ENCODE measurements at places on chromosomes 4 and X.

DNA sequence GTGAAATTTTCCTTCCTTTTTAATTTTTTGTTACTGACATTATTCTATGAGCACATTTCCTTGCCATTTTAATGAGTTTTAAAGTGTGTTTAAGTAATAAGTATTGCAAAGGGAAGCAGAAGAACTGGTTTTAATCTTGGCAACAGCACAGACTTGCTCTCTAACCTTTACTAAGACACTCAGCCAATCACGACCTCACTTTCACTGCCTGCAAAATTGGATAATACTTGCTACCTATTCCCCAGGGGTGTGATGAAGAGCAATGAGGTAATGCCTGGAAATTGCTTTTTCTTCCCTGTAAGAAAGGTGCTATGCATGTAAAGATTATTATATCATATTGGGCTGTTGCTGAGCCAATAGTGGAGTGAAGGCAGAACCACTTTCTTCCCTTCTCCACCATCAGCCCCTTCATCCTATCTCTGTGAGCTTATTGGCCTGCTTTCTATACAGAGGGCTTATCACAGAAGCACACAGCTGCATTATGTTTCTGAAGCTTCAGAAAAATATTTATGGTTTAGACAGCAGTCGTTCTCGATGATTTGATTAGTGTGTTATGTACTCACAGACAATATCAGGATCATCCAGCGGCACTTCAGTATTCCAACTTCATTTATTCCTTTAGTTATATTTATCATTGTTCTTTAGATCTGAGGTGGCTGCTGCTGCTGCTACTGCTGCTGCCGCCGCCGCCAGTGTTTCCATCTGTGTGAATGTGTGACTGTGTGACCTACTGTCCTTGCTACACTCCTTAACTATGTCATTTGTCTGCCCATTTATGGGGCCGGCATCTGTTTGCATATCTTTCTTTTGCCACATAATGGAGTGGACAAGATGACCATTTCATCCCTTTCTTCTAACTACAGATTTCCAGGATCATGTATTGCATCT lies 255.1 kb downstream of the C4orf33 start:
- no peak for DNase-seq

DNA sequence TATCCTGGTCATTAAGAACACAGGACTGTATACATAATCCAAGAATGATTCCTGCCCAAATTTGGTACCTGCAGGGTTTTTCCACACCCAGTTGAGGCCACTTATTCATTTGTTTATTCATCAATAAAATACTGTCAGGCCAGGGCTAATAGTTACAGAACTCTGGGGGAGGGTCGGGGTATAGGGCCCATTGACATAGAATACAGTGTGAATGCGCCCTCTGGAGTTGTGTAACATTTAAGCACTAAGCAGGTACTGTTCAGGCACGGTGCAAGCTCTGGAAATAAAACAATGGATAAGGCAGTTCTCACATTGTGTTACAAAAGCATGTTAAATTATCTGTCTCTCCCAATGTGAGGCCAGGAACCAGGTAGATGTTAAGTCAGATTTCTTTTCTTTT lies 30.8 kb upstream of the LRBA start:
- no peak for DNase-seq

GRCh38 chr4:109703664-109704361 lies 568 bp upstream of the CASP6 start:
- no peak for DNase-seq

GRCh38 chr4:475962-476361 lies 23.0 kb downstream of the ZNF721 start:
- no peak for DNase-seq

DNA sequence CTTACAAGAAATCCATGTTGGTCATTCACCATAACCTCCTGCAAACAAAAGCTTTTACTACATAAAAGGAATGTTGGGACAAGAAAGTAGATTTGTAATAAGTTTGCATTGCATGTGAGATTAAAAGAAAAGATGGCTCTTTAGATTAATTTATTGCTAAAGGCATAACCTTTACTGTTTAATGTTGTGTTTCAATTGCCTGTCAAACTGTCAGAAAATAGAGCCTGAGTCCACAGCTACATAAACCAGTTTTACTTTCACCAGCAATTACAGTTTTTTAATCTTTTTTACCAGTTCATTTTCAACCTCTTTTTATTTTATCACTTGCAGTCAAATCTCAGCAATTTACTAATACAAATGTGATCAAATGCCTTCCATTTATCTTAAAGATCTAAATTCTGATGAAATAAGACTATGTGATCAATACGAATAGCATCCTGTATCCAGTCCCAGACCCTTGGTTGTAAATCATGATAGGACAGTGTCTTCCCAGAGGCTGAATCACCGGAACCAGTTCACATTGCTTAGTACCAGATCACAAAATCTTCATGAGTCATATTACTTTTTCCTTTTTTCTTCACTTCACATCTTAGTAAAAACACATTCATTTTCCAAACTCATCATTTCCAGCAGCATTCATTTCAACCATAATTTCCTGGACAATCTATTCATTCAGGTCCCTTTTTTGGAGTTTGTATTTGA lies 95.4 kb upstream of the FRG1 start:
- DNase-seq, result no peak

- DNase-seq, result no peak
Observed at GRCh38 chr4:38572793-38573192, 91.2 kb upstream of the KLF3 start.

GRCh38 chr4:12472087-12472486 lies 1012.1 kb downstream of the RAB28 start:
- no peak for DNase-seq

DNA sequence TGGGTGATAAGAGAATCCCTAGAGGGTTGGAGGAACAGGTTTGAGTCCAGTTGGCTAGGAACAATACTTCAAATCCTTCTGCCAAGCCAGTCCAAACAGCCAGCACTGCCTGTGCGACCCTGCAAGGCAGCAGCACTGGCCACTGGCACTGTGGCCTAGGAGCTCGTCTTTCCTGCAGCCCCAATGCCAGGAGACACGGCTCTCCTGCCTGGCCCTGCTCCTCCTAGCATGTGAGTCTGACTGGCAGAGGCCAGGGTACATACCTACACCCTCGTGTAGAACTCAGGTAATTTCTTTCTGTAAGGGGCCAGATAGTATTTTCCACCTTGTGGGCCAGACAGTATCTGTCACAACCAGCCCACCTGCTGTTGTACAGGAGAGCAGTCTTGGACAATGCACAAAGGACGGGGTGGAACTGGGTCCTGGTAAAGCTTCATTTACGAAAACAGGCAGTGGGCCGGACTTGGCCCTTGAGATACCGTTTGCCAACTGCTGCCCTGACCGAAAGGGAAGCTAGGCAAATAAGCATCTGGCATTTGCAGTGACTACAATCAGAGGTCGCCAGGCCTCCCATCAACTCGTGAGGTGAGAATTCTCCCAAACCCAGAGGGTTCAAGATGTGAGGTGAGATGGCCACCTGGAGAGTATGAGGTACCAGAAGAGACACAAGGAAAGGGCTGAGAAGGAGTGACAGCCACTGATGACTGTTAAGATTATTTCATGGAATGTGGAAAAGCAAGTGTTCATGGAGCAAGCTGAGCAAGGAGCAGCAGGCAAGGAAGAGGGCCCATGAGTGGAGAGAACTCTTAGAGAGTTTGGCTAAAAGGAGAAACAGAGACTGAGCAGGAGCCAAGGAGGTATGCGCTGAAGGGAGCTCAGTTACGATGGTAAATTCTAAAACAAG lies 29.8 kb upstream of the IRAK1 start:
- no peak for DNase-seq

DNA sequence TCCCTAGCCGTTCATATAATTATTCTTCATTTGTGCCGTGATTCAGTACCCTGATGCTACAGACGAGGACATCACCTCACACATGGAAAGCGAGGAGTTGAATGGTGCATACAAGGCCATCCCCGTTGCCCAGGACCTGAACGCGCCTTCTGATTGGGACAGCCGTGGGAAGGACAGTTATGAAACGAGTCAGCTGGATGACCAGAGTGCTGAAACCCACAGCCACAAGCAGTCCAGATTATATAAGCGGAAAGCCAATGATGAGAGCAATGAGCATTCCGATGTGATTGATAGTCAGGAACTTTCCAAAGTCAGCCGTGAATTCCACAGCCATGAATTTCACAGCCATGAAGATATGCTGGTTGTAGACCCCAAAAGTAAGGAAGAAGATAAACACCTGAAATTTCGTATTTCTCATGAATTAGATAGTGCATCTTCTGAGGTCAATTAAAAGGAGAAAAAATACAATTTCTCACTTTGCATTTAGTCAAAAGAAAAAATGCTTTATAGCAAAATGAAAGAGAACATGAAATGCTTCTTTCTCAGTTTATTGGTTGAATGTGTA lies 7.0 kb downstream of the SPP1 start:
- DNase-seq, result no peak

All from activated CD4-positive, CD25-positive, alpha-beta regulatory T cell (primary cell).